ENCODE measurements at places on chromosomes 3 and 15. TPM values are rescaled to one million over a fixed set of nuclear protein-coding genes. Genes with fewer than 3 reads are reported as not detected.

- DNase-seq = no peak
These were observed 391.1 kb upstream of the MDFIC2 start for GRCh38 chr3:70703305-70704102.

Gene MAGEL2
- total RNA-seq = not detected

Gene GP9
- not detected for total RNA-seq

GRCh38 chr3:188701485-188701969 lies 470.2 kb upstream of the TPRG1 start:
- DNase-seq = no peak

Gene CHDH
- total RNA-seq = 0.07 TPM

GRCh38 chr3:22419261-22419660 lies 668.3 kb upstream of the ZNF385D start:
- DNase-seq = no peak

Gene SNX1
- total RNA-seq = 29.8 TPM

DNA sequence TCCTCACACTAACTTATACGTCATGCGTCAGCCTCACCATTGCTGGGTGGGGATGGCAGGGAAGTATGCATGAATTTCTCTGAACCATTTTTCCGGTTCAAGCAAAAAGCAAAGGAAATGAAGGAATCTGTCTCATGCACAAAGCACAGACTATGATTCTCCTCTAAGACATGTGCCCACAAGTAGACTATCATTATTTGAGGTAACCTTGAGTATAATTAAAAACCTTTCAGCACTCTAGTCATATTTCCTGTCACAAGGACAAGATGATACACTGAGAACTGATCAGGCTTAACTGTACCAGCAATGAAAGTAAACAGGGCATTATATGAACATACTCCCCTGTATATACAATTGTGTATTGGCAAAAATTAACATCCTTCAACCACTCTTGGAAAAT lies 56.7 kb upstream of the TSC22D2 start:
- no peak for DNase-seq

- no peak for DNase-seq
These were observed 101.8 kb upstream of the RBMS3 start for GRCh38 chr3:29178809-29179793.

DNA sequence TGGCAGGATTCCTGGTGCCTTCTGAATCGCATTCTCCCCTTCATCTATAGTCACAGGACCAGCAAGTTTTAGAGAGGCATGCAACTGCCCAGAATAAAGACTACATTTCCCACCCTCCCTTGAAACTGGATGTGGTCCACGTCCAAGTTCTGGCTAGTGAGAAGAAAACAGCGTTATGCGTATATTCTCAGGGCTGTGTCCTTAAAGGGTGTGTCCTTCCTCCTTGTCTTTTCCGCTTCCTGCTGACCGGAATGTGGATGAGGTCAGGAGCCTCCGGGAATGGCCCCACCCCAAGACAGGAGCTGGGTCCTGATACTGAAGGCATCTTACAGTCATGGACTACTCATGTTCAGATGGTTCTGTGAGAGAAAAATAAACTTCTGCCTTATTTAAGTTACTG lies 20.2 kb downstream of the CHST2 start:
- peak; percentile 34 for DNase-seq

- peak; percentile 38 for DNase-seq
These were observed 82.6 kb upstream of the ATP11B start for GRCh38 chr3:182710557-182711157.

GRCh38 chr3:134075846-134076245 lies 46.1 kb upstream of the SLCO2A1 start:
- no peak for DNase-seq

DNA sequence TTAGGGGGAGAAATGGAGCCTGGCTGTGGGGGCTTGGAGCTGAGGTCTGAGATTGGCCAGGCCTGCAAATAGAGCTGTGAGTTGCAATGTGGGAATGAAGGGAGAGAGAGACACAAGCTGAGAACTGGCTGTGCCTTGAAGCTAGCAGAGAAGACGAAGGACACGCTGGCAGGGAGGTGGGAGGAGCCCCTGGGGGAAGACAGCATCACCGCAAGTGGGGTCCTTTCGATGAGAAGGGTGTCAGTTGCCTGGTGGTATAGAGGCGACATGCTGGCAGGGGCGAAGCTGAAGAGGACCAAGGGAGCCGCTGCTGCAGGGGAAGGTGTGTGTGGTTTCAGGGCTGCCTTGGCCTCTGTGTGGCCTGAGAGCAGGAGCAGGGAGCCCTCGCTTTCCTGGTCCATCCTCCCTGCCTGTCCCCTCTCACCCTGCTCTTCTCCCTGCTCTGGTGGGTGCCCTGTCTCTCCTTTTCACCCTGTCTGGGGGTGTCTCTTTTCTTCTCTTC lies 5.5 kb downstream of the RHCG start:
- no peak for DNase-seq

Gene A4GNT
- total RNA-seq = not detected

GRCh38 chr3:40310705-40311104 lies 1.2 kb downstream of the EIF1B start:
- DNase-seq = no peak

Gene SLC51B
- total RNA-seq = not detected

DNA sequence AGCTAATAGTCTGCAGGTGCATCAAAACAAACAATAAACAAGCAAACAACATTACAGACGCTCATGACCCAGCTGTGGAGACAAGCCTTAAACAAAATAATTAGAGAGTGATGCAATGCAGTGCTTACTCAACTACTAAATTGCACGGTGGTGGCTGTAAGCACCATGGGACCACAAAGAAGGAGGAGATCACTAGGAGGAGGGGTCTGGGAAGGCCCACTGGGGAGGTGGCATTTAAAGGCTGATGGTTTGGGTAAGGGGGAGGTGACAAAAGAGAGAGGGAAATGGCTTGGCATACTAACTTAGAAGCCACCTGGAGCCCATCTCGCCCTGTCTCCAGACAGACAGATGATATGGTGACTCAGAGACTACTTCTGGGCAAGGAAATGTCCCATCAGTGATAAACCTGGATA lies 516.7 kb downstream of the FOXP1 start:
- peak; percentile 40 for DNase-seq

Gene FETUB
- total RNA-seq = not detected
